ENCODE measurements at places on chromosomes 2 and 18.

DNA sequence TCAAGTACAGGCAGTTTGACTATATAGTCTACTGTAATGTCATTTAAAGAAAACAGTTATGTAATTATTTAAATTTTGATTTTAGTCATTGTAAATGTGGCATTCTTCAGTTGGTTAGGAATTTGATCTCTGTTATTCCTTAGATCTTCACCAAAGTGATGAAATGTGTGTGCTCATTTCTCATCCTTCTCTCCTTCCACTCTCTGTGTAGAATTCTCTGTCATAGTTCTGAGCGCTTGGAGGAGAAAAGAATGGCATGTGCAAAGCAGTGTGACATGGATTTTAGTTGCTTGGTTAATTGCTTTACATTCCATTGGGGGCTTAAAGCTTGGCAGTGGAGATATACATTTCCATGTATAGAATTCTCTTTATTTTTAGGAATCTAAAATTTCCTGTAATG is 14.8 kb downstream of the PIK3C3 start:
- no peak for DNase-seq

DNA sequence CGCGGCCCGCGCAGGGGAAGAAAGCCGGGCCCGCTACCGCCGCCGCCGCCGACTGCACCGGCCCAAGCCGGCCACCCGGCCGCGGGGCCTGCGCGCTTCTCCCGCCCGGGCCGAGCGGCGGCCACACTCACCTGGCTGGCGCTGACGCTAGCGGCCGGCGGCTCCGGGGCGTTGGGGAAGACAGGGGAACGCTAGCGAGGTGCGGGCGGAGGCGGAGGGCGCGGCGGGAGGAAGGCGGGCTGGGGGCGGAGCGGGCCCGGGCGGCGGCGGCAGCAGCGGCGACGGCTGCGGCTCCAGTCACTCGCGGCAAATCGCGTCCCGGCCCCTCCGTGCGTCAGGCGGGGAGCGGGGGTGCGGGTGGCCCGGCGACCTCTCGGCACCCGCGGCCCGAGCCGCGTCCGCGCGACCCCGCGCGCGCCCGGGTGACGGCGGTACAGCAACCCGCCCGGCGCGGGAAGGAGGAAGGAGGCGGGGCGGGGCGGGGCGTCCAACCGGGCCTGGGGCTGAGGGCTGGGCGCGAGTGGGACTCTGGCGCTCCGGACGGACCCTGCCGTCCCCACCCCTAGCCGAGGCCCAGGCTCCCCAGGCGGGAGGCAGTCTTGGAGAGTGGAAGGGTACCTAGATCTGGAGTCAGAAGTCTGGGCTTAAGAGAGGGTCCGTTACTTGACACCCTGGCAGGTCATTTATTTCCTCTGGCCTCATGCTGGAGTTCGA is at the start of gene SESTD1:
TSS of gene SESTD1 (minus strand) at position 465 of the 714 bp plus-strand sequence. CDS start 72,991 bp downstream, outside the sequence.
- peak; percentile 83 for DNase-seq

DNA sequence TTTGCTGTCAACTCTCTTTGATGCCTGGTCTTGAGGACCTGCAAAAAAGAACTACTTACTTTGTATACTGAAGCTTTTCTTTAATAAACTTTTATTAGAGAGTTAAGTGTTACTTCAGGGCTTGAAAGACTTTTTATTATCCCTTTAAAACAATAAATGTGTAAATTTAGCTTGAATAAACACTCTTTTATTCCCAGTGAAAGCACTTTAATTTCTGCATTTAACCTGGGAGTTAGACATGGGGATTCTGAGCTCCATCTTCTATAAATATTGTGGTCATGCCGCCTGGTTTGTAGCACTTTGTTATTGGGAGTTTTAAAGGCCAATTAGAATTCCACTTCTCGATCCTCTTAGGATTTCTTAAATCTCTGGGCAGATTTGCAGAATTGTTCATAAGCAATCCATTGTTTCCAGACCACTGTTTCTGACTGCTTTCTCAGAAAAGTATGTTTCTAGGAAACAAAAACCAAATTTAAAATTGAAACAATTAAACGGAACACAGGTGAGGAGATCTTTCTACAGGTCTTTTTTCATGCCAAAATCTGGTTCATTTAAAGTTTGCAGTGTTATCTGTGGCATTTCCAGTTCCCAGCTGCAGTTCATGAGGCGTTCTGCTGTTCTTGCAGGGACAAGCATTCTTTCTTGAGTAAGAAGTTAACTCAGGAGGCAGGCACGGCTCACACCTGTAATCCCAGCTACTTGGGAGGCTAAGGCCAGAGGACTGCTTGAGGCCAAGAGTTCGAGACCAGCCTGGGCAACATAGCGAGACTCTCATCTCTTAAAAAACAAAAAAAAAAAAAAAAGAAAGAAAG is 18.1 kb upstream of the E2F6 start:
- DNase-seq, result no peak

DNA sequence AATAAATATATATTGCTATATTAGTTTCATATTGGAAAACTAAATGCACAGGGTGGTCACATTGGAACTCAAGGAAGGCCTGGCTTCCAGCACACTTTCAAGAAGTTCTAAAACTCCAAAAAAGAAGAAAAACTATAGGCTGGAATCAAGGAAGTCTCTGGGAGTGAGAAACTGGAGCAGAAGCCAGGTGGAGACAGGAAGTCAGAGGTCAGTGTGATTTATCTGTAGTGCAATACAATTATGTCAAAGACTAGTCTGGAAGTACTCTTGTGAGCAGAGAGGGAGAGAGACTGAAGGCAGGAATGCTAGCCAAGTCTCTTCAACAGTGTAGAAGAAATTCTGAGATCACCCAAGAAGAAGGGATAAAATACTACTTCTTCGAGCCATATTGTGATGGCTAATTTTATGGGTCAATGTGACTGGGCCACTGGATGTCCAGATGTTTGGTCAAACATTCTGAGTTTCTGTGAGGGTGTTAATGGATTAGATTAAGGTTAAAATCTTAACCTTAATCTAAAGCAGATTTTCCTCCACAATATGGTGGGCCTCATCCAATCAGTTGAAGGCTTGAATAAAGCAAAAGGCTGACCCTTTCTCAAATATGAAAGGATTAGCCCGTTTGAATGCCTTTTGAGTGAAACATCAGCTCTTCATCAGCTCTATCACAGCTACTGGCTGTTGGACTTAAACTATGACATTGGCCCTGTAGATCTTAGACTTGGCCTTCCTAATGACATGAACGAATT is 208.0 kb downstream of the TDRD15 start:
- no peak for DNase-seq

GRCh38 chr18:22113144-22113844 is 56.1 kb upstream of the GATA6 start:
- DNase-seq, result no peak

DNA sequence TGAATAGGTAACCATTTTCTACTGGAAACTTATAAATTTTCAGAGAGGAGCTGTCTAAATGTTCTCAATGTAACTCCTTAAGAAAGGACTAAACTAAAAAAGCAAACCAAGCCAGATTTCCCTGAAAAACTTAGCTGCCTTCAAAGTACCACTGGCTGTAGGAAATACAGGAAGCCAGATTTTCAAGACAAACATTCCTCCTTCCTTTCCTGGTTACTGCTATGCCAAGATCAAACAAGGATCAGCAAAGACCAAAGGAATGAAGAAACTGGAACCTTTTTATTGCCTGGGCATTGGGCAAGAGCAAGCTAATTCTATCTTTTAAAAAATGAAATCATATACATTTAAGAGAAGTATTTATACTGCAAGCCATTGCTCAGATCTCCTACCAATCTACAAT is 212.7 kb downstream of the DYM start:
- no peak for DNase-seq

DNA sequence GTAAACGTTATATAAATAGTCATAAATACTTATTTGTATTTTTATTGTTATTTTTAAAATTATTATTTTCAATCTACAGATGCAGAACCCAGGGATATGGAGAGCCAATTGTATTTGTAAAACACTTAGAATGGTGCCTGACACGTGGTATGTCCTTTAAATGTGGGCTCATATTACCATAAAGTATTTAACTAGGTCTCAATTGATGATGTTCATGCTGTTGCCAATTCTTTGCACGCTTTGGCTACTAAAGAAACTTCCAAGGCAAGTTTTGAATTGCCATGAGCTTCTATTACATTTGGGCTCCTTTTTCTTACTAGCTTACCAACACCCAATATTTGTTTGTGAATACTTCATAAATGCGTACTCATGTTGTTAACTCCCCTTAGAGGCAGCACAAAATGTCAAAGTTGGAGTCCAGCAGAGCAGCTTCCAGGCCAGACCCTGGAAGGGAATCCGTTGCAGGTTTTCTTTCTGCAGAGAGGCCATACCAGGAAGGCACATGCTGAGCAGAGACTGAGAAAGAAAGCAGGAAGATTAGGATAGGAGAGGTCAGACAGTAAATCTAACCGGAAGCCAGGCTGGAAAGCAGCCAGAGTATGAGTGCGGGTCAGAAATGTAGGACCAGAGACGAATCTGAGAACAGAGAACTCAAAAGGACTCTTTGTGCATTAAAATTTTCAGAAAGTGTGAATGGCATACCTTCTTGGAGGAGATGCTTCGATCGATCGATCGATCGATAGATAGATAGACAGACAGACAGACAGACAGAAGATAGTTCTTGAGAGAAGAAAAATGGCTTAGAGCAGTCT is 4.2 kb upstream of the NOSTRIN start:
- peak; percentile 22 for DNase-seq

- no peak for DNase-seq
These were observed 47.8 kb downstream of the SLC4A3 start for GRCh38 chr2:219675221-219675620.

- no peak for DNase-seq
These were observed 65.1 kb downstream of the CUL3 start for GRCh38 chr2:224520064-224520463.

GRCh38 chr2:61995065-61995464 is 89.6 kb downstream of the COMMD1 start:
- no peak for DNase-seq

Data from femur (tissue), 1 donor.